ENCODE measurements at places on chromosomes 4 and X.

DNA sequence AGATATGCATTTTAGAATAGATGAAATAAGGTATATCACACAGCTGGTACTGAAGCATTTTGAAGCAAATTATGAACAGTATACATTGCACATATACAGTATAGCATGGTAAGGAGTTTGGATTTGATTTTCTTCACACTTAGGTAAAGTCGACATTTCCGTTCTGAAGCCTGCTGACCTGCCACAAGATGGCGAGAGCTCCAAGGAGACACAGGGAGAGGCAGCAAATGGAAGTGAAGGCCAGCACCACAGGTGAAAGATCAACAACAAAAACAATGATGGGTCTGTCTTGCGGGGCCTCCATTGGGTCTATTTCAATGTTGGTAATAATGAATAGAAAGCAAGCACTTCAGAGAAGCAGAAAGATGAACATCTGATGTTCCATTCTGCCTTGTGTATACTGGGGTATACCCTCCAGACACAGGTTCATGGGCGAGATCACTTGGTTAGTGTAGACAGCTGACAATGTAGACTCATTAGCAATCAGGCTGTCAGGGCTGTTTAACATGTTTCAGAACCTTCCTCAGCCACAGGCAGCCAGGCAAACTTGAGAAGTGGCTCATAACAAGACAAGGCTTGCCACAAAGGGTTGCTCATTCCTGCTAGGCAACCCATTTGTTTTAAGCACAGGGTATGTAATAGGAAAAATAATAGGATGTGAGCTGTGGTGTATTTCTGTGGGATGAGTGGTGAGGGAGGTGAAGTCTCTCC is 21.4 kb upstream of the NOX1 start:
- DNase-seq: no peak

DNA sequence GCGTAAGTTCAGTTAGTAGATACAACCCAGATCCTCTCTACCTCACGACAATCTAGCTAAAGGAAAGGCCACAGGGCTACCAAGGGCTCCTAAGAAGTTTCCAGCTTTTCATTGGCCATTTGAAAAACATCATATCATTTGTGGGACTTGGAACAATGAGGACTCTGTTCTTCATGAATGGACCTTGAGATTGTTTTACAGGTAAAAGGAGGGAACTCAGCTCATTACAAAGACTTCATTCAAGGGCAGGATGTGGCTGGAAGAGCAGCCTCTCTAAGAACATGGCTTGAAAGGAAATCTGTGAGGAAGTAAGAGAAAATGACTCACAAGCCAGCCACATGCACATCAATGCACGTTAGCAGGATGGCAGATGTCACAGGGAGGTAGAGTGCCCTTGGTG is 105.9 kb upstream of the SLC7A11 start:
- no peak for DNase-seq

GRCh38 chr4:41611881-41612871 is 74.2 kb downstream of the LIMCH1 start:
- no peak for DNase-seq

DNA sequence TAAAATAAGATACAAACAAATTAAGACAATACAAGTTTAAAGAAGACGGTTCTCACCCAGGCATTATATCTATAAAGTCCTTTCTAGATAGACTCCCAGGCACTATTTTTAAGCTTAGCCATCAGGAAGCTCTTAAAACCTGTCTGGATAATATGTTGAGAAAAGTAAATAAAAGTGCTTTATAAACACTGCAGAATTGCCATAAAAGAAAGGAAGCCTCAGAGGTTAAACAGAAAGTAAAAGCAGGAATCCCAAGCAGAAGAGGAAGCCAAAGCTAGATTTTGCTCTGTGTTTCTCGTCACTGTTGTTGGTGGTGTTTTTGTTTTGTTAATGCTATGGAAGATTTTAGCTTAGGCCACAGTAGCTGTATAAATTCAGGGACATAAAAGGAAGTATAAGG is 1267.3 kb downstream of the PCDH19 start:
- no peak for DNase-seq

GRCh38 chrX:39816871-39817731 is 280.7 kb downstream of the BCOR start:
- DNase-seq: no peak

- no peak for DNase-seq
Measured at GRCh38 chr4:181821039-181822004, 421.9 kb upstream of the TENM3 start.

Measured in NCI-H187 (cell line).